ENCODE measurements at places on chromosomes 16 and 17. TPM values are rescaled to one million over a fixed set of nuclear protein-coding genes. Genes with fewer than 3 reads are reported as not detected.
A peak's percentile ranks its signal among the peaks of the same experiment; 100 is the strongest.

GRCh38 chr16:85459529-85460251 is 153.4 kb upstream of the GSE1 start:
- no peak overlapping the region for H3K27ac ChIP-seq
- H3K4me3 ChIP-seq: no peak overlapping the region
- peaks cover 5% of the 10 kb centered on the region for H3K4me1 ChIP-seq
- H3K36me3 ChIP-seq: no peaks in the 10 kb centered on the region
- no peak for DNase-seq
- H3K27me3 ChIP-seq: peaks cover 8% of the 10 kb centered on the region

DNA sequence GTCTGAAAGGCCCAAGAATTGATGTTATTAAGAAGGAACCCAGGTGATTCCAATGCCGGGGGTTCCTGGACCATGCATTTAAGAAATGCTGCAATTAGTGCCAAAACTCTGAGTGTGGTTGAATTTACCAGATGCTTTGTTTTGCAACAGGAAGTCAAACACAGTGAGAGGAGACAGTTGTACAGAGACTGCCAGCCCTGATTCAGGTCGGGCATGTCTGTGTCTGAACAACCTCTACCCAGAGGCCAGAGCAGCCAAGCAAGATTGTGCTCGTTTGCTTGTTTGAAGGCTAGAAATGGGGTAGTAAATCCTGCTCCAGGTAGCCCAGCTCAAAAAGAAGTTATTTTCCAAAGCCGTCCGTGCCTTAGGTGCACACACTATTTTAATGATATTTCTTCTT is 412.4 kb upstream of the ERCC4 start:
- H3K27ac ChIP-seq: no peak overlapping the region
- H3K36me3 ChIP-seq: no peaks in the 10 kb centered on the region
- no peaks in the 10 kb centered on the region for H3K27me3 ChIP-seq
- no peaks in the 10 kb centered on the region for H3K4me1 ChIP-seq
- H3K4me3 ChIP-seq: no peak overlapping the region

DNA sequence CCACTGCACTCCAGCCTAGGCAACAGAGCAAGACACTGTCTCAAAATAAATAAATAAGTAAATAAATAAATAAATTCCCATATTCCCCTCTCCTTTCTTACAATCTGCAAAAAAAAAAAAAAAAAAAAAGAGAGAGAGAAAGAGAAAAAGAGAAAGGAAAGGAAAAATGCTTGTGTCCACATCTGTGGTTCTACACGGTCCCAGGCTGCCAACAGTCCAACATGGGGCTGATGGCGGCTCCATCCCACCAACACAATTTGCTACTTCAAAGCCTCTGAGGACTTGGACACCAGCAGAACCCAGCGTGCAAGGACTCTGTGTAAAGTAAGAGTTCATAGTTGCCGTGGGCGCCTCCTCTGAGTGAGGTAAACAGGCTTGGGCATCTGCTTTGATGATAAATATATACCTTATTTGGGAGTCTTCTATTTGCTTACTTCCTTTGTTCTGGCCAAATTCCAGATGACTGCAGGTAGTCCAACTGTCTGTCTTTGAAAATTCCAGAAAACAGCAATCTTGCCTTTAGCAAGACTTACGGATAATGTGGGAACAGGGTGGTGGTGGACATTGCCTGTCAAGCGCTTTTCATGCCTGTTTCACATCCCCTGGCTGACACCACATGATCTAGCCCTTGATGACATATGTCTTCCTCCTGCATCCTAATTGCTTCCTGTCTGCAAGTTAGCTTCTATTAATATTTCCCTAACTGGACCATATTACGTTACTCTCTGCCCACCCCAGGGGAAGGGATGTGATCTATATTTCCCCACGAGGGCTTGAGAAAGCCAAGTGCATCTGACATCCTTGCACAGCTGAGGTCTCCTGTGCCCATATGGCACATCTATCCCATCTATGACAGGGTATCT is 10.1 kb downstream of the LITAF start:
- peaks cover 50% of the 10 kb centered on the region for H3K36me3 ChIP-seq
- H3K27me3 ChIP-seq: no peaks in the 10 kb centered on the region
- H3K27ac ChIP-seq: no peak overlapping the region
- no peak overlapping the region for H3K4me3 ChIP-seq
- peaks cover 77% of the 10 kb centered on the region for H3K4me1 ChIP-seq
- no peak for DNase-seq

DNA sequence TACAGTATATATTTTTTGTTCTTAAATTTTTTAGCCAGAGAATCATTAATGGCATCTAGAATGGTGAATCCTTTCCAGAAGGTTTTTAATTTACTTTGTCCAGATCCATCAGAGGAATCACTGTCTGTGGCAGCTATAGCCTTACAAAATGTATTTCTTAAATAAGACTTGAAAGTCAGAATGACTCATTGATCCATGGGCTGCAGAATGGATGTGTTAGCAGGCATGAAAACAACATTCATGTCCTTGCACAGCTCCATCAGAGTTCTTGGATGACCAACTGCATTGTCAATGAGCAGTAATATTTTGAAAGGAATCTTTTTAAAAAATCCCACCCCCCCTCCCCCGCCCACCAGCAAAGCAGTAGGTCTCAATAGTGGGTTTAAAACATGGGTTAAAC is 51.4 kb downstream of the CACNG1 start:
- no peak overlapping the region for H3K4me3 ChIP-seq
- DNase-seq: no peak
- H3K36me3 ChIP-seq: peaks cover 26% of the 10 kb centered on the region
- H3K27ac ChIP-seq: peak overlapping the region; percentile 2
- H3K4me1 ChIP-seq: peaks cover 46% of the 10 kb centered on the region

The RASD1 gene
- 0.18 TPM for total RNA-seq

GRCh38 chr16:19033761-19034160 is 33.7 kb upstream of the COQ7 start:
- no peak for DNase-seq
- H3K4me1 ChIP-seq: no peaks in the 10 kb centered on the region
- H3K4me3 ChIP-seq: no peak overlapping the region
- peaks cover 2% of the 10 kb centered on the region for H3K27me3 ChIP-seq
- H3K36me3 ChIP-seq: no peaks in the 10 kb centered on the region

DNA sequence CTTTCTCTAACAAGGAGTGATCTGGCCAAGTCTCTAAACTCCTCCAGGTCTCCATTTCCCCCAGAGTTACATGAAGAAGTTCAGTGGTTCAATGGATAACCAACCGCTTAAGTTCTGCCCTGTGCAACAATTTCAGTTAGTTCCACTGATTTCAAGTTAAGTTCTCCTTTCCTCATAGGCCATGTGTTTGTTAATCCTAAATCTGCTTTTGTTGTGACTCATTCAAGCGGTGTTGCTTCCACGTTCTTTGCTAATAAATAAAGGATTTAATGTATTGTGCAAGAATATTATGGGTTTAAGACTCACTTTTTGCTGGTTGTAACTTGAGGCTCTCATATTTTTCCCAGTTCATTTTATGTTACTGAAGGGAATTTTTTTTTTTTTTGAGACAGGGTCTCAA is 36.3 kb downstream of the GNA13 start:
- DNase-seq: no peak
- H3K27ac ChIP-seq: no peak overlapping the region
- H3K4me3 ChIP-seq: no peak overlapping the region

The FNDC8 gene
- total RNA-seq: not detected

DNA sequence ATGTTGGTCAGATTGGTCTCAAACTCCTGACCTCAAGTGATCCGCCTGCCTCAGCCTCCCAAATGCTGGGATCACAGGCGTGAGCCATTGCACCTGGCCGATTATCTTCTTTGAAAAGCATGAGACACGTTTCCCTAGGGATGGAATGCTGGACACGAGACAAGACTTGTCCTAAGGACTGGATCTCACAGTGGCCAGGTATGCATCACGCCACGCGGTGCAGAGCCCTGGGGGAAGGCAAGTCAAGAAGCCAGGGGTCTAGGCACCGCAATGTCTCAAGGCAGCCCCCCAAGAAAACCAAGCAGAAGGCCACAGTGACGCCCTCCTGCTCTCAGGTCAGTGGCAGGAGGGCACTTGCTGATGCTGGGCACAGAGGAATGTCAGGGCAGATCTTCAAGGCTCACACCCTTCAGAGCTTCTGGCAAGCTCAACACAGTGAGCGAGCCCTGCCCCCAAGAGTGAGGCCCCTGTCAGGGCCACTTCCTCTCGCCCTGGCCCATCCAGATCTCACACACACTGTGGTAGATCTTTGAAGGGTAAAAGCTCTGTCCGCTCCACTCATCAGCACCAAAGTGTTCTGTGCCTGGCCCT is 134.7 kb downstream of the ZNF778 start:
- no peaks in the 10 kb centered on the region for H3K27me3 ChIP-seq
- peak overlapping the region; percentile 17 for H3K27ac ChIP-seq
- no peak overlapping the region for H3K4me3 ChIP-seq
- peaks cover 92% of the 10 kb centered on the region for H3K4me1 ChIP-seq
- no peak for DNase-seq
- peaks cover 24% of the 10 kb centered on the region for H3K36me3 ChIP-seq
